ENCODE measurements at places on chromosomes 3 and 15.

DNA sequence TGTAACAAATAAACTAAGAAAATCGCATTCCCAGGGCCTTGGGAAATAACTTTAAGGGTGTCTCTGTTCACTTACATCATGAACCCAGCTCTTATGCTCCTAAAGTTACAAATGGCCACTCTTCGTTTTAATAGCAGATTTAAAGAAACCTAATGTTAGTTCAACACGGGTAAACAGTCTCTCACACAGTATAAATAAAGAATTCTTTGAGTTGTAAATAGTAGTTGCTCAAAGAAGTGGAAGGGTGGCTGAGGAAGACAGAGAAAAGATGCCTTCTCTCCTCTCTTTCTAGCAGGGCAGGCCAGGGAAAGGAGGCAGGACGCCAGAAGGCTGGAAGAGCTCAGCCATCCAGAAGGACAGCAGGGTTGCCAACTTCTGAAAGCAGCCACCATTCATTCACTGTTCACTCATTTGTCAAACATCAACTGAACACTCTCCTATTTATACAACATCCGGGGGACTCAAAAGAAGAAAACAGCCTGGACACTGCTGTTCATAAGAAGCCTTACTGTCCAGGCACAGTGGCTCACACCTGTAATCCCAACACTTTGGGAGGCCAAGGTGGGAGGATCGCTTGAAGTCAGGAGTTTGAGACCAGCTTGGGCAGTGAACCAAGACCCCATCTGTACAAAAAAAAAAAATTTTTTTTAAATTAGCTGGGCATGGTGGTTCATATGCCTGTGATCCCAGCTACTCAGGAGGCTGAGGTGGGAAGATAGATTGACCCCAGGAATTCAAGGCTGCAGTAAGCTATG is 47.3 kb downstream of the WWTR1 start:
- DNase-seq: no peak

GRCh38 chr3:51937014-51937413 is 4.7 kb downstream of the RRP9 start:
- DNase-seq: no peak

DNA sequence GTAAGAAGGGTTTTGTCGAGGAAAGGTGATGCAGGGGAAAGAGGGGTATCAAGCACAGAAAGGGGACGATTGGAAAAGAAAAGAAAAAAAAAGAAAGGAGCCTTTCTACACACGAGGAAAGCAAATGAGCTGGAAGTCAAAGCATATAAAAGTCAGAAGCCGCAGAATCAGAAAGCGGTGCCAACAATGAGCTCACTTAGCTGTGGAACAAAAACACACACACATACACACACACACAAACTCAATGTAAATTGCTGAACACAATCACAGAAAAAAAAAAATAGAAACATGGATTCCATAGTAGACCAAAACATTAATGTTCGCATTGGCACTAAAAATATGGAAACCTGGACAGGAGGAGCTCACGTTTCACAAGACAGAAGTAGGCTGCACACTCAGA is 63.4 kb upstream of the FEZF2 start:
- DNase-seq: no peak

DNA sequence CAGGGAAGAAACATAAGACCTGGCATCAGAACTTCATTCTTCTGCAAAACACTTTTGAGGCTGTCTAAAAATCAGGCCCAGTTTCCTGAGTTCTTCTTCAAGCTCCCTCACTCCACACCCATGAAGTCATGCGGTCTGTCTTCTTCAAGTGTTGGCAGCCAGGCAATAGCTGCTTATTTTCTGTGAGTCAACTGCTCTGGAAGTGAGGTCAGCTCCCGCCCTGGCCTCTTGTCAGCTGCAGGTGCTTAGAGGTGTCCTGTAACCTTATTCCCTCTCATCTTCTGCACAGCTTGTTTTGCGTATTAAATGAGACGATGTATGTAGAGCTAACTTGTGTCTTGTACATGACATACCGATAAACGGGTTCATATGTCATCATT is 226.1 kb downstream of the ADAMTS17 start:
- no peak for DNase-seq

DNA sequence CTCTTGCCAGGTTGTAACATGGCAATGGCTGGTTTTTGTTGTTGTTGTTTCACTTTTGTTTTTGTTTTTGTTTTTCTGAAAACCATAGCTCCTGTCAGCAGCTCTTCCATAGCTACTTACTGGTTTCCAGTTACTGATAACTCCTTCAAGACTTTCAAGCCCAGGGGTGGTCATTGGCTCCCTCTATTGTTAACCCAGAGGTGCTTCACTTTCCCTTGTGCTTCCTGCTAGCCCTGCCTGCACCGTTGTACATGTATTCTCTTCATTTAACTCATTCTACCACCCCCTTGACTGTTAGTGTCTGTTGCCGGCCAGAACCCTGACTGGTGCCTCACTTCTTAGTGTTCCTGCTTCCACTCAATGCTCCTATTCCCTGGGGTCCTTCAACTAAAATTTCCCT is 4.2 kb upstream of the TRAT1 start:
- no peak for DNase-seq

DNA sequence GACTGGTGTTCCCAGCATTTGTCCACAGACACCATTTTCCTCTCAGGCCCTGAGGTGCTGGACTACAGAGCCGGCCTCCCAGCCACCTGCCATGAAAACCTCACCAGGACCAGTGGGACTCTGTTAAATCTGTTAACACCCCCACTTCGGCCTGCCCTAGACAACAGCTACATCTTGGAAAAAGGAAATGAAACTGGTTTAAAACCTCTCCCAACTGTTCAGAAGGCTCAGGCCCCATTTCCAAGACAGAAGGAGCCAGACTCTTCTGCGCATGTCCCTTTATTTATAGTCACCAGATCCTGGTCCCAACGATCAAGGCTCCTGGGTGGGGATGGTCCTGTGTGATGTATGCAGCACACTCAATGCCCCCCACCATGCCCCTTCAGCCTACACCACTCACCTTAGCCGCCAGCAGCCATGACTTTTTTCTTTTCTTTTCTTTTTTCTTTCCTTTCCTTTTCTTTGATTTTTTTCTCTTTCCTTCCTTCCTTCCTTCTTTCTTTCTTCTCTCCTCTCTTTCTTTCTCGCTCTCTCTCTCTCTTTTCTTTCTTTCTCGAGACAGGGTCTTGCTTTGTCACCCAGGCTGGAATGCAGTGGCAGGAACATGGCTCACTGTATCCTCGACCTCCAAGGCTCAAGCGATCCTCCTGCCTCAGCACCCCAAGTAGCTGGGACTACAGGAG is 25.5 kb upstream of the FLNB start:
- DNase-seq: no peak

DNA sequence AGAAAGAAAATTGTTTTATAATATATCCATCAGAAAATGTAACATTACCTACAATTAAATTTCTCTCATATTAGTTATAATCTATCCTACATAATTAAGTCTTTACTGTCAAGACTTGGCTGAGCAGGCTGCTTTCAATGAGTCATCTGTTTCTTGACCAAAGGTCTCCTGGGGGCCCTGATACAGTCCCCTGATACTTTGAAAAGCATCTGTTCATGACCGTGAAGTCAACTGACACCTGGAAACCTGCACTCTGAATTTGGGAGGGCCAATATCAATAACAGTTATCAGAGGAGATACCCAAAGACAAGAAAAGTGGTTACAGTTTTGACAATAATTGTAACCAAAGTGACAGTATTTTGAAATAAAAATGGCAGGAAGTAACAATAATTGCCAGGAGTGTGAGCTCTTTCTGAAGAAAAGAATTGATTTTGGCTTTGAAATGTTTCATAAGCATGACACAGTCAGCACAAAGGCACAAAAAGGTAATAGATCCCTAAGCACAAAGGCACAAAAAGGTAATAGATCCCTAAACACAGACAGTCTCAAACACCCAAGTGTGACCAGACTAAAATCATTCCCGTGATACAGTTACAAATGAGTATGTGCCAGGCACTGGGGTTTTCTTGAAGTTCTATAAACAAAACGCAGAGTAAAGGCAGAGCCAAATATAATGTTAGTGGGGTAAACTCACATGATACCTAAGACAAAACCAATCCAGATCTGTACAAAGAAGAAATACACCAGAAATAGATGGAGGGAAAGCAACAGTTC is 260.7 kb downstream of the PLOD2 start:
- DNase-seq: no peak

DNA sequence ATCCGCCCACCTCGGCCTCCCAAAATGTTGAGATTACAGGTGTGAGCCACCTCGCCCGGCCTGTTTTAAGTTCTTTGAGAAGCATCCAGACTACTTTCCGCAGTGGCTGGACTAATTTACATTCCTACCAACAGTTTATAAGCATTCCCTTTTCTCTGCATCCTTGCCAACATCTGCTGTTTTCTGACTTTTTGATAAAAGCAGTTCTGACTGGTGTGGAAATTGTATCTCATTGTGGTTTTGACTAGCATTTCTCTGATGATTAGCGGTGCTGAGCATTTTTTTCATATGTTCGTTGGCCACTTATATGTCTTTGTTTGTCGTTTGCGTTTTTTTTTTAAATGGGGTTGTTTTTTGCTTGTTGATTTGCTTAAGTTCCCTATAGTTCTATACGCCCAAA is 208.4 kb upstream of the DPPA4 start:
- no peak for DNase-seq

GRCh38 chr3:187130346-187131066 is 8.8 kb downstream of the RPL39L start:
- peak; percentile 4 for DNase-seq

DNA sequence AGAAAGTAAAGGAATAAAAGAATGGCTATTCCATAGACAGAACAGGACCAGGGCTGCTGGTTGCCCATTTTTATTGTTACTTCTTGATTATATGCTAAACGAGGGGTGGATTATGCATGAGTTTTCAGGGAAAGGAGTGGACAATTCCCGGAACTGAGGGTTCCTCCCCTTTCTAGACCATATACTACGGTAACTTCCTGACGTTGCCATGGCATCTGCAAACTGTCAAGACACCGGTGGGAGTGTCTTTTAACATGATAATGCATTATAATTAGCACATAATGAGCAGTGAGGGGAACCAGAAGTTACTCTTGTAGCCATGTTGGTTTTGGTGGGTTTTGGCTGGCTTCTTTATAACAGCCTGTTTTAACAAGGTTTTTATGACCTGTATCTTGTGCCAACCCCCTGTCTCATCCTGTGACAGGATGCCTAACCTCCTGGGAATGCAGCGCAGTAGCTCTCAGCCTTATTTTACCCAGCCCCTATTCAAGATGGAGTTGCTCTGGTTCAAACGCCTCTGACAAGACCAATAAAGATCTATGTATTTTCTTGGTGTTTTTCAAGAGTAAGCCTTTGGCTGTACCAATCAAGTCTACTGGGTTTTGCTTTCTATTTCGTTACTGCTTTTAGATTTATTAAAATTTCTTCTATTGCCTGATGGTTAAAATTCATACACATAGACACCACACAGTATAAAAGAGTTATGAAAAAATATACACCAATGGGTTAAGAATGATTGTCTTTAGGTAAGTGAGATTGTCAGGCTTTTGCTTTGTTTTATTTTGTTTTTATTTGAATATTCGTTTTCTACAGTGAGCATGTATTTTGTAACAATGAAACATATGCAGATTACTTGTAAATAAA is 37.4 kb upstream of the CTDSPL start:
- DNase-seq: no peak

GRCh38 chr15:41180206-41180789 is 50.3 kb downstream of the EXD1 start:
- no peak for DNase-seq

- no peak for DNase-seq
Measured at GRCh38 chr3:31314258-31314657, 218.5 kb upstream of the STT3B start.

- DNase-seq: no peak
Measured at GRCh38 chr15:88805031-88805780, 2.0 kb downstream of the ACAN start.

- DNase-seq: no peak
Measured at GRCh38 chr3:133799794-133800585, 5.6 kb upstream of the SRPRB start.

- peak; percentile 76 for DNase-seq
Measured at GRCh38 chr3:98961161-98962155, 60.0 kb upstream of the DCBLD2 start.

DNA sequence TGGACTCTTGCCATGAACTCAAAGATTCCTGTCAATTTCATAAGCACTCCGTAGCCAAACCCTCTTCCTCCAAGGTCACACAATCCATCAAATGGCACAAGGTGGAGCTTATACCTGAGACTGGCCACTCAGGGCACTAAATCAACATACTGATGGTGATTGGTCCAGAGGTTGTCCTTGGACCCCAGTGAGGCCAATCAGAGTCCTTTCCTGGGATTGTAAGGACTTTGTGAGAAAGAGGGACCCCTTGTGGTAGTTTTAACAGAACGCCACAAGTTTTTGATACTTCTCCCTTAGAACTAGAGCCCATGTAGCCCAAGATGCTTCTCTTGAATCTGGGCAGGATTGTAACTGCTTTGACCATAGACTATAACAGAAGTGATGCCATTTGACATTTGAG is 44.4 kb upstream of the LARS2 start:
- DNase-seq: no peak
